NCI-H1930 (cell line): ENCODE measurements at places on chromosomes 2 and 18.

- no peak for DNase-seq
Observed at GRCh38 chr2:168697668-168698121, 104.7 kb upstream of the NOSTRIN start.

GRCh38 chr2:32235315-32235714 is 29.4 kb downstream of the NLRC4 start:
- DNase-seq = no peak

DNA sequence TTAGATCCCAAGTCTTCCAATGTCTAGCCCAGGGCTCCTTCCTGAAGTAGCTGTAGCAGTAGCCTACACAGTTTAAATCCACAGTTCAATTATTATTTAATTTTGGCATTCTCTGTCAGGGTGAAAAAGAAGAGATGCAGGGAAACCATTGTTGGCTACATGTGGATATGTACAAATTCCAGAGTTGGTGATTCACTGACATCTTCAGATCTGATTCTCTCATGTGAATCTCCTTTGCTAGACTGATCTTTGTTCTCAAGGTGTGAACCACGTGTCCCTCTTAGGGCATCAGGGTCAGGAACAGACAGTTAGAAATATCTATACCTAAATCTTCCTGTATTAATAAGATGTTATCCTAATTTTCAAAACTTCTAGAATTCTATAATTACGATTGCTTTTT is 36.7 kb downstream of the ADCYAP1 start:
- DNase-seq = no peak

- DNase-seq = no peak
Observed at GRCh38 chr2:65548064-65548463, 115.7 kb upstream of the SPRED2 start.

DNA sequence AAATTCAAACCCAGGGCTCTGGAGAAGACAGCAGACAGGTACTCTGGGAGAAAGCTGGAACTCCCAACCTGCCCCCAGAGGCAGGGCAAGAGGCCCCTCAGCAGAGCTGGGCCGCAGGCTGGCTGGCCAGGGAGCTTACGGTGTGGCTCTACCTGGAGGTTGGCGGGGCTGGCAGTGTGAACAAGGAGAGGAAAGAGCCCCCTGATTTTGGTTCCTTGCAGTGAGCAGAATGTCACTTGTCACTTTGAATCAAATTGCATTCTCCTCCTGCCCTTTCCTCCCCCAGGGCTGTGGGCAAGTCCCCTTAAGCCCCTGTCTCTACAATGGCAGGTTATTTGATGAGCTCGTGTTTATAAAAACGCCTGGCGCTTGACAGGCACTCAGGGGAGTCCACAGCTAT is 32.6 kb downstream of the MYO7B start:
- no peak for DNase-seq

GRCh38 chr18:44629406-44629805 is 51.3 kb upstream of the SETBP1 start:
- no peak for DNase-seq

DNA sequence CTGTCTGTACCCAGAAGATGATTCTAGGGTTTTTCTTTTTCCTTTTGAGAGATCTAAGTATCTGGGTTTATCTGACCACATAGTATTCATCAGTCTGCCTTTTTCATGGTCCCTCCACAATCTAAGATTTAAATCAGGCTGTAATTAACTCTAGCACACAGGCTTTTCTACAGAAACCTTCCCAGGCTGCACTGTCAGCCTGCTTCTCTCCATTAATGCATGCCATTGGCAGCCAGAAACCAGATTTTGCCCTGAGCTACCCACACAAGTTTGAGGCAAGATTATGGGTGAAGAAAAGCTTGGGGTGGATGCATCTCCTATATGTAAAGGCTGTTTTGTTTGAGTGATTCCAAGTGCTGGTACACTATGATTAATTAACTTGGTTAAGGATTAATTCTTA is 45.7 kb upstream of the EML4 start:
- DNase-seq = no peak

GRCh38 chr2:118774458-118775133 is 72.9 kb downstream of the EN1 start:
- no peak for DNase-seq

DNA sequence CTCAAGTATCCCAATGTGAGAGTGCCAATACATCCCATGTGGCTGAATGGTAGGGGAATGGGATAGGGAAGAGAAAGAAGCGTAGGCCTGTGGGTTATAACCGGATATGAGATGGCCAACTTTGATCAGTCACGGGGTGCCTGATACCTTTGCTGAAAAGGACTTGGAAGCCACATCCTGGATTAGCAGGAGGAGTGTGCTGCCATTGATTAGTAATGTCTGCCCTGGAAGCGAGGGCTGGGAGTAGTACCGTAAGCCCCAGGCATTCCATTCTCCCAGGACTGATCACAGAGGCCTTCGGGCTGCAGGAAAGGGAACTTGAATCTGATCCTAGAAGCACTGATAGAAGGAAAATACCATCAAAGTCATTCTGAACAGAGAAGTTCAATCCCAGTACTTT is 218.5 kb downstream of the TFCP2L1 start:
- DNase-seq = no peak

- no peak for DNase-seq
Observed at GRCh38 chr2:70641263-70641784, 87.7 kb upstream of the TGFA start.

DNA sequence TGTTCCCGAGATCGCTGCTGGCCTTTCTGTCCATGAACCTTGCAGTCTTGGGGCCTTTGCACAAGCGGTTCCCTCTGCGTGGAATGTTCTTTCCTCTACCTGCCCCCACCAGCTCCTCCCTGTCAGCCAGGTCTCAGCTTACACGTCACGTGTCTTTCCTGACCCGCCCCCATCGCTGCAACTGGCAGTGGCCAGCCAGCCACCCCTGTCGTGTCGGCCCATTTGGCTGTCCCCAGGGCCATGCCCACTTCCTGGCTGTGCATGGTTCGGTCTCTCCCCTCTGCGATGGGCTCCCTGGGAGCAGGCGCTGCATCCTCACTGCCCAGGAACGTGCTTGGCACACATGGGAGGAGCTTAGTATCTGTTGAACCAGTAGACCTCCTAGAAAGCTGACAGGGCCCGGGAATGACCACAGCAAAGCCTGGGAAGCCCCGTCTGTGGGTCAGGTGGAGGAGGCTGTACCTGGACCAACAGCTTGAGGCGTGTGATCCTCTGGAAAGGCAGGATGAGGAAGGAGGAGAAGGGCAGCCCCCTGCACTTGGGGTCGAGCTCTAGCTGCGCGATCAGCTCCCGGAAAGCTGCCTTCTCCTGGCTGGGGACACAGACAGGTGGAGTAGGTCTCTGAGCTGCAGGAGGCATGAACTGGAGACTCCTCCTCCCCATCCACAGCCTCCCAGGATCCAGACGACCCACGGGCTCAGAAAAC is 21.0 kb downstream of the SNORC start:
- no peak for DNase-seq

DNA sequence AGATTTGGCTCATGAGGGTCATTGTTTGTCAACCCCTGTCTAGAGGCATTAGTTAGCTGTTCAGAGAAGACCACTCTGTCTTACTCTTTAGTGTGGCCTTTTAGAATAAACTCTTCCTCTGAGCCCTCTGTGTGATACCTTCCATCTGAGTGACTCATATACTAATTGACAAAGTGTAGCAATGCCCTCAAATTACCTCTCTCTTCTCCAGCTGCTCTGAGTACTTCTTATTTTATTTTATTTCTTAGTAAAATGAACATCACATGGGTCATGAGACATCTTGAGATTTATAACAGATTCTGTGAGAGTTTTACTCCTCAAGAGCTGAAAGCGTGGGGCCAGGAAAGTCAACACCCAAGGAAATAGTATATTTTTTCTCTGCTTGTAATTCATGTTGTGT is 67.4 kb downstream of the KCTD18 start:
- DNase-seq = no peak

GRCh38 chr18:50111398-50111797 is 83.5 kb downstream of the MYO5B start:
- DNase-seq = no peak

- no peak for DNase-seq
Observed at GRCh38 chr2:30276455-30276911, 45.1 kb downstream of the LBH start.

GRCh38 chr18:26482569-26482968 is 65.8 kb downstream of the KCTD1 start:
- DNase-seq = no peak

DNA sequence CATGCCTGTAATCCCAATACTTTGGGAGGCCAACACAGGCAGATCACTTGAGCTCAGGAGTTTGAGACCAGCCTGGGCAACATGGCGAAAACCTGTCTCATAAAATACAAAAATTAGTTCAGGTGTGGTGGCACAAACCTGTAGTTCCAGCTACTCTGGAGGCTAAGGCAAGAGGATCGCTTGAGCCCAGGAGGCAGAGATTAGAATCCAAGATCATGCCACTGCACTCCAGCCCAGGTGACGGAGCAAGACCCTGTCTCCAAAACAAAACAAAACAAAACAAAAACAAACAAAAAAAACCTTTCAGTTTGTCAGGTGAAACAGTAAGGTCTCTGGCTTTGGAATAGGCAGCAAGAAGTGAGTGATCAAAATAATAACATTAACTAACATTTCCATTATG is 84.6 kb downstream of the CLHC1 start:
- DNase-seq = no peak

DNA sequence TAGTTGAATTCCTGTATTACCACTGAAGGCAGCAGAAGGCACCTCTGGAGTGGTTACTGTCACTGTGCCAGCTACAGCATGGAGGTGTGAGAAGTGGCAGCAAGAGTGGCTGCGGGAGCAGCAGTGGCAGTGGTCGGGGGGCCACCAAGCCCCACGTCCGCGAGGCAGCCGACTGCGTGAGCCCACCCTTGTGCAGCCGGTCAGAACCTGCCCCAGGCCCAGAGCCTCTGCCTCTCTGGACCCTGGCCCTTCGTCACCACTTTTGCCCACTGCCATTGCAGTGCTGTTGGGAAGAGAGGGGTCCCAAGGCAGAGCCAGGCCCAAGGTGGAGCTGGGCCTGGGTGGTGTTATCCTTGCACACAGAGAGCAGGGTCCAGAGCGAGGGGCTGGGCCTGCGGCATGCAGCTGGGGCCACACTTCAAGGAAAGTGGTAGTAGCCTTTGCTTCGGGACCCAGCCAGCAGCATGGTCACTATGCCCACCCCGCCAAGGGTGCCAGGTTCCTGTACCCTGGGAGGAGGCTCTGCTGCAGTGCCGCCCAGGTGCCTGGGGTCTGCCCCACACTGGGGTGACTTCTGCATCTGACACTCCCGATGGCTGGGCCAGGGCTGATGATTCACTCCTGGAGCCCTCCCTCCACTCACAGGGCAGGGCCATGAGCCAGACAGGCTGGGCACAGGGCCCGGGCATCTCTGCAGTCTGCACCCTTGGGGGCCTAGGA is 450.1 kb upstream of the LRATD1 start:
- DNase-seq = no peak

- DNase-seq = no peak
Observed at GRCh38 chr2:121501031-121501430, 29.6 kb upstream of the RNU4ATAC start.

- no peak for DNase-seq
Observed at GRCh38 chr18:59737776-59738300, 40.6 kb upstream of the CCBE1 start.

DNA sequence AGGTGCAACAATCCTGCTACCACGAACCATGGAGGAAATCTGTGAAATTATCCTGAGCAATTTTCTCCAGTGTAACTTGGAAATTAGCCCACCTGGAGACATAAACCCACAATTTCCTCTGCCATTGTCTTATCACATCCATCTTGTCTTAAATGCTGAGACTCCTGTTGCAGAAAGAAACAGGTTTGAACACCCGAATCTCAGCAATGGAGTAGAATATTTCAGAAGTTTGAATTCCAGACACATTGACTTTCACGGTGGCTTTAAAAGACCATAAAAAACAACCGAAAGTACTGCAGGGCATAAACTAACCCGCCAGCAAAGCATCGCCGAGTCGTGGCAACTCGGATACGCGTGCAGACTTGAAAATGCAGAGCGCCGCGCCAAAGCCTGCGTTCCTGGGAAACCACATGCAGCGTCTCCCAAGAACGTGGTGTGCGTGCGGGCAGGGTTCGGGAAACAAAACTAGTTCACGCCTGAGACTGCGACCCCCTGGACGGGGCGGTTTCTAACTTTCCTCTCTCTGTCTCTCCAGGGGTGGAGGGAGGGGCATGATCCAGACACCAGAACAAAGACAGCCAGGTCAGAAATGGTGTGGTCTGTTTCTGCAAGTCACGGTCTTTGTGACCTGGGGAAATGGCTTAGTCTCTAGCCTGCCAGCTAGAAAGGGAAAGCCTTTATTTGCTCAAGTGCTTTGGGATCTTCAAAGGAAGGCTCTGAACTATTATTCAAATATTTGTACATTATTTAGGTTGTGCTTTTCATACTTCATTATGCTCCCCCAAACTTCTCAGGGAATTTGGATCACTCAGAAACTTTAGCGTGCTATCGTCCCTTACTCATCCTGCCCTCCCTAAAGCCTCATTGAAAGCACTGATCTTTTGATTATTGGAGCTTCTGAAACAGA is 26.9 kb upstream of the KCTD1 start:
- no peak for DNase-seq

DNA sequence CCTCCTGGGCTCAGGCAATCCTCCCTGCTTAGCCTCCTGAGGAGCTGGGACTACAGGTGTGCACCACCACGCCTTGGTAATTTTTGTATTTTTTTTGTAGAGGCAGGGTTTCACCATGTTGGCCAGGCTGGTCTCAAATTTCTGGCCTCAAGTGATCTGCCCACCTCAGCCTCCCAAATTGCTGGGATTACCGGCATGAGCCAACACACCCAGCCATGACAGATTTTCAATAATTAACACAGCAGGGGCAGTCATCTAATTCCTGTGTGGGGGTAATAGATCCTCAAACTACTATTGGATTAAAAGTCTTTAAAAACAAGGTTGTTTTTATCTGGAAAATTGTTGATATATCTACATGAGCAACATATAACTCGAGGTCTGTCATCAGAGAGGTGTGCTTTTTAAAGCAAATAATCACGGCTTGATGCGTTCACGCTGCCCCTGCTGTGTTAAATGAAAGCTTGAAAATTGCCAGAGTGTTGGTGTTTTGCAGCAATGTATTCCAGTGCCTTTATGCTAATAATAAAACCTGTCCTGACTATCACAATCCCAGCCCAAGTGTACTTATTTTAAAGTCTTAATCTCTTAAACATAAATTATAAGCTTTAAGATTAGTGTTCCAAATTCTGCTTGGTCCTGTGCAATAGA is 35.6 kb upstream of the ASB1 start:
- no peak for DNase-seq

DNA sequence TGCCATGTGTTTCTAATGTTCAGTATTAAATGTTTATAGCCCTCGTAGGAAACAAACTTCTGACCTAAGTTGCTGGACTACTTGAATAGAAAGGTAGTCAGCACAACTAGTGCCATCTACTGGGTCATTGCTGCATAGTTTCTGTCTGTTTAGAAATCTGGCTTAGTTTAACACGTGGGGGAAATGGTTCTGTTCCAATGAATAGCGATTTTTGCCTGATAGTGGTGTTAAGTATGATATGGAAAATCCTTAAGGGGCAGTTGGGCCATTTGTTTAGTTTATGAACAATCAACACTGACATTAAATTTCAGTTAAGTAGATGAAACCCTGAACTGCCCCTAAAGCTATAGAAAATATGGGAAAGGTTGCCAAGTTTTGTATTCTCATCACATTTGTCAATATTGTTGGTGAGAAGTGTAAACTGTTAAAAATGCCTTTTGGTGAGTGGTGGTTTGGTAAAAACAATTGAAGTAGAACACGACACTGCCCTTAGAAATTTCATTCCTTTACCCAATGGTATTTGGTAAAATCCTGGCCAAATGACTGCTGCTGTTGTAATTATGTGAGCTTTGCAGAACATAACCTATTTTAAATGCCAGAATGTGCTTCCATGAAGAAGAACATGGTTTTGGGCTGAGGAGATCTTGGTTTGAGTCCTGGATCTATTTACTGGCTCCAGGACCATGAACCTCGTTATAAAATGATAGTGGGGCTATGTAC is 13.2 kb downstream of the NABP1 start:
- DNase-seq = no peak

GRCh38 chr2:234191819-234192407 is 141.4 kb downstream of the SPP2 start:
- DNase-seq = no peak
